SK-MEL-5 (cell line): ENCODE measurements at places on chromosomes 6 and 20.

DNA sequence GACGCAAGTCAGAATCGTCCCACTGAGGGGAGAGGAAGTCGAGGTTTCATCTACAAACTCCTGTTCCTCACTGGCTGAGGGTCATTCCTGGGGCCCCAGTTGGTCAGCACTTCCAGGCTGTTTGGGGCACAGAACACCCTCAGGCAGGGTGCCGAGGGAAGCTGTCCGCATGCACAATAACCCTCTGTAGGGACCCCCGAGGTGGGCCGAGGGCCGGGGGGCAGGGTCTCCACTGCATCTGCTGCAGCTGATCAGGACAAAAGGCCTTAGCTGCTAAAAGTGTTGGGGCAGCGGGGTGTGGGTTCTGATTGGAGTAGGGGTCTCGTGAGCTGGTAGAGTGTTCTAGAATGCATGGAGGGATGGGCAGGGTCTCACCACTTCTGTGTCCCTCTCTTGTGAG is 125.1 kb downstream of the TOX2 start:
- DNase-seq, result no peak

DNA sequence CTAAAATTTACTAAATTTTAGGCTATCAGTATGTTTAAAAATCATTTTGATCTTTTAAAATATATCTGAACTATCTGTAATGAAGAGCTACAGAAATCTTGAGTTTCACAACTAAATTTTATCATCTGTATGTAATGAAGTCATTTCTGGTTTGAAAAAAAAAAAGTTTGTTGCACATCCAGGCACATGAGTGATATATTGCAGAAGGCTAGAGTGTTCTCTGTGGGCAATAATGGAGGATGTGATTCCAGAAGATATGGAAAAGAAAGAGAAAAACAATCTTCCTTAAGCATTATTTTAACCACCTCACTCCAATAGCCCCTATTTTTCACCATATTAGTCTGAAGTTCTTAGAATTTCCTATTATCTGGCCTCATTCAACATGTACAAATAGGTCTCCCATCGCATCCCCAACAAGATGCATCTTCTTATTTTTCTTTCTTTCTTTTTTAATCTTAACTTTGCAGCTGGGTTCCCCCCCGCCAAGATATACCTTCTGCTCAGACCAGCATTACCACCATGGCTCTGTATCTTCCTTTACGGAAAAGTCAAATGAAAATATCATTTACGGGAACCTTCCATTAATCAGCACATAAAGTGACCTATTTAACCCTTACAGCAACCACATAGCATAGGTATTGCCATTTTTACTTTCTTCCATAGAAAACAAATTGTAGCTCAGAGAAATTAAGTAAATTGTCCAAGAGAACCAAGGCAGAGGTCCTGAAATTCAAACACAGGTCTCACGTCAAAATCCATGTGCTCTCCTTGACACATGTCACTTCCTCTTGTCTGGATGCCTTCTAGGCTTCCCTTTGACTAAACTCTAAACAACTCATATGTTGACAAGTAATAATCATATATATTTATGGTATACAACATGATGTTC is 116.9 kb downstream of the KIF13A start:
- DNase-seq, result no peak

DNA sequence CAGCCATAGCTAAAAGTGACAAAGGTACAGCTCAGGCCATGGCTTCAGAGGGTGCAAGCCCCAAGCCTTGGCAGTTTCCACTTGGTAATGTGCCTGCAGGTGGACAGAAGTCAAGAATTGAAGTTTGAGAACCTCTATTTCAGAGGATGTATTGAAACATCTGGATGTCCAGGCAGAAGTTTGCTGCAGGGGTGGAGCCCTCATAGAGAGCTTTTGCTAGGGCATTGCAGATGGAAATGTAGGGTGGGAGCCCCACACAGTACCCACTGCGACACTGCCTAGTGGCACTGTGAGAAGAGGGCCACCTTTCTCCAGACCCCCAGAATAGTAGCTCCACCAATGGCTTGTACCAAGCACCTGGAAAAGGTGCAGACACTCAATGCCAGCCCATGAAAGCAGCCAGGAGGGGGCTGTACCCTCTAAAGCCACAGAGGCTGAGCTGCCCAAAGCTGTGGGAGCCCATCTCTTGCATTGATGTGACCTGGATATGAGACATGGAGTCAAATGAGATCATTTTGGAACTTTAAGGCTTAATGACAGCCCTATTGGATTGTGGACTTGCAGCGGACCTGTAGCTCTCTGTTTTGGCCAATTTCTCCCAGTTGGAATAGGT is 1299.4 kb upstream of the MAP3K7 start:
- no peak for DNase-seq

DNA sequence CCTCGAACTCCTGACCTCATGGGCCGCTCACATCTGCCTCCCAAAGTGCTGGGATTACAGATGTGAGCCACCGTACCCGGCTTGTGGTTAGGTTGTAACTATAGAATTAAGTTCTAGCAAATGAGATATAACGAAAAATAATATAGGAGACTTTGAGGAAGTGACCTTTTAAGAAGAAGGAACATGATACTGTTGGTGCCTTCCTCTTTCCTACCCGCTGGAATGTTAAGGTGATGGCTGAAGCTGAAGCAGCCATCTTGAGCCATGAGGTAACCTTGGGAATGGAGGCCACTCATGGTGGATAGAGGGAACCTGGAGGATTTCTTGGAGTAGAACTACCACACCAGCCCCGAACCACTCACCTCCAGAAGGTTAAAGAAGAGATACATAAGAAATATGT is 48.1 kb upstream of the MDGA1 start:
- DNase-seq, result no peak
